ENCODE measurements at places on chromosomes 5 and 9.

GRCh38 chr5:9562141-9562540 lies 16.3 kb upstream of the SEMA5A start:
- no peak for DNase-seq

DNA sequence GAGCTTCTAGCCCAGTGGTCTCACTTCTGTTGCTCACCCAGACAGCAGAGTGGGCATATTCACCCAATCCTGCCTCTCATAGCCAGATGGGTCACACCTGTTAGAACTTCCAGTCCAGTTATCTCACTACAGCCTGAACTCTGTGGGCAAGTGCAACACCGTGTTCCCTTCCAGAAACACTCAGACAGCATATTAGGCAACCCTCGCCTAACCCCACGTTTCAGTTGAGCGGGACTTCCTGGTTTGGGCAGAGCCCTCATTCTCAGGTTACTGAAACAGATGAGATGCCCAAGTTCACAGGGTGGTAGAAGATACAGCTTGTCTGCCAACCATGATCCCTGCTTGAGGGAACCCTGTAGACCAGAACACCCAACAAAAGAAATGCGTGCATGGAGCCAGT lies 538.2 kb downstream of the CYLC2 start:
- DNase-seq: no peak

DNA sequence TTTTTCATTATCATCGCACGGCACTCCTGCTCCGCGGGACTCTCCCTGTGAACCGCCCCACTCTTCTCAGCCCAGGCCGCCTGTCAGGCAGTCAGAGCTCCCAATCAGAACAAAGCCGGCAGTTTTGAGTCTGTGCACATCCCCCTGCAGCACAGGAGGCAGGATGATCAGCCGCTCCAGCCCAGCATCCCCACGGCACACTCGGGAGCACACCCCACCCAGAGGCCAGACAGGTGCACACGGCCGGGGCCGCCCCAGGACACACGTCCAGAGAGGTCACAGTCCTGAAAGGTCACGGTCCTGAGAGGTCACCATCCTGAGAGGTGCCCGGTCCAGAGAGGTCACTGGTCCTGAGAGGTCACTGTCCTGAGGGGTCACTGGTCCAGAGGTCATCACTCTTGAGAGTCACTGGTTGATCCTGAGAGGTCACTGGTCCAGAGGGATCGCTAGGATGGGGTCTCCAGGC lies 8.4 kb downstream of the TPPP start:
- DNase-seq: no peak

GRCh38 chr9:91746904-91747303 lies 203.1 kb downstream of the ROR2 start:
- no peak for DNase-seq

- DNase-seq: peak; percentile 24
Measured at GRCh38 chr5:7094626-7095025, 301.3 kb upstream of the ADCY2 start.

DNA sequence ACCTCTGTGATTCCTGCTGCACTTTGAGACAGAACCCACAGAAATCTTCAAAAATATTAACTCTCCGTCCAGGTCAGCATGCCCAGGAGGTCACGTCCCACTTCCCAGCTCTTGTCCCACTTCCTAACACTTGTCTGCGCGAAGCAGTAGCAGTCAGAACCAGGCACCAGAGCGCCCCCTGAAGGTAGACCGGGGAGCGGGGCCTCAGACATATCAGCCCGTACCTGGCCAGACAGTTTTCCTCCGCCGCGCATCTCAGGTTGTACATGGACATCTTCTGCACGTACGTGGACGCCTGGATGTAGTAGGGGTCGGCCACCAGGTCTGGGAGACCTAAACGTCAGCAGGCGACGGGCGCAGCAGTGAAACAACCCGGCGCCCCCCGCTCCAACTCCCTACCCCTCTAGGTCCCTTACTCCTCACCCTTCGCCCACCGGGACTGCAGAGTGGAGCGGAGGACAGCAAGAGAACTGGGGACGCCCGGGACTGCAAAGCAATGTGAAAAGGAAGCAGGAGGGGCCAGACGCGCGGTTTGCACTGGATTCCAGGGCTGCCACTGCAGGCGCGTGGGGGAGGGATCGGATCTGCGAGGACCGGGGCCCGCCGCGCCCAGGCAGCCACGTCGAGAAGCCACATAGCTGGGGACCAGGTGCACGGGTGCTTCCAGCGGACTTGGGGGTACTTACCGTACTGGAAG lies 1.2 kb downstream of the LOX start:
- DNase-seq: no peak

DNA sequence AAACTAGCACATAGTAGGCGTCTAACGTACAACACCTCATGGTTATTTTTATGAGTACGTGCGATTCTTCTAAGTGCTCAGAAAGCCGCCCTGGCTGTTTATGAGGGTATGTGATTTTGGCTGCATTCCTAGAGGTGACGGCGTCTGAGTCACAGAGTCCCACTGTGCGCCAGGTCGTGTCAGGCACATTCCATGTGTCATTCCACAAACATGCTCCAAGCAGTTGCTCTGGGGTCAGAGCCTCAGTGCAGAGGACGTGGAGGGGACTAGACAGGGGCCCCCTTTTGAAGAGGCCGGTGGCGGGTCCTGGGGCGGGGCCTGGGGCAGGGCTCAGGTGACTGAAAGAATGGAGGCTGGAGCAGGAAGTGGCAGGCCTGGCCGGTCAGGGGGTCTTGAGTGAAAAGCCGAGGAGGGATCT lies 51.9 kb downstream of the NEK6 start:
- DNase-seq: no peak

GRCh38 chr5:44388321-44389089 lies 715 bp downstream of the FGF10 start:
- DNase-seq: no peak

DNA sequence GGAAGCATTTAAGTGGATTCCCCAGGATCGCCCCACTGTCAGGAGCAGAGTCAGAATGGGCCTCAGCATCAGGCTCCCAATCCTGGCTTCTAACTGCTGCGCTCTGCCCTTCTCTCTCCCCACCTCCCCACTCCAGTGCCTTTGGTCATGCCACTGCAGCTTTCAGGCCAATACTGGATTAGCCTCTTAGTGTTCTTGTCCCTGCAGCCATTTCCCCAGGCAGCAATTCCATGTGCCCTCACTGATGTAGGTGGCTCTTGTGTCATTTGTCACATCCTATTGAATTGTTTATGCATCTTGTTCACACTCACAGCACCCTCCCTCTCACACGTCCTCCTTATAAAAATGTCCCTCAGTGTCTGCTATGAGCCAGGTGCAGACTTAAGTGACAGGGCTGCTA lies 544.2 kb upstream of the DAP start:
- DNase-seq: no peak

DNA sequence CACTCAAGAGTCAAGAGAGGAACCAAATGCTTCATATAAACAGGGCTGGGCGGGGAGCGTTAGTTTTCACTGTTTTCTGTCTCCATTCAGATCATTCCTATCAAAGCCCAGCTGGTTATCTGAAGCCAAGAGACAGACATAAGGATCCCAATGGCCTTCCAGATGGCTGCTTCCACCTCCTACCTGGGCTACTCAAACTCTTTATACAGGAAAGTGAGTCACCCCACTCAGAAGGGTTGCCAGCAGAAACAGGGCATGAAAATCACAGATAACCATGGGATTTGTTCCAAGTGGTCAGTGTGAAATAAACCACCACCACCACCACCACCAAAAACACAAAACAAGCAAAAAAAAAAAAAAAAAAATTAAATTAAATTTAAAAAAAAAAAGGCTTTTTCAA lies 5.5 kb downstream of the PRSS3 start:
- no peak for DNase-seq

DNA sequence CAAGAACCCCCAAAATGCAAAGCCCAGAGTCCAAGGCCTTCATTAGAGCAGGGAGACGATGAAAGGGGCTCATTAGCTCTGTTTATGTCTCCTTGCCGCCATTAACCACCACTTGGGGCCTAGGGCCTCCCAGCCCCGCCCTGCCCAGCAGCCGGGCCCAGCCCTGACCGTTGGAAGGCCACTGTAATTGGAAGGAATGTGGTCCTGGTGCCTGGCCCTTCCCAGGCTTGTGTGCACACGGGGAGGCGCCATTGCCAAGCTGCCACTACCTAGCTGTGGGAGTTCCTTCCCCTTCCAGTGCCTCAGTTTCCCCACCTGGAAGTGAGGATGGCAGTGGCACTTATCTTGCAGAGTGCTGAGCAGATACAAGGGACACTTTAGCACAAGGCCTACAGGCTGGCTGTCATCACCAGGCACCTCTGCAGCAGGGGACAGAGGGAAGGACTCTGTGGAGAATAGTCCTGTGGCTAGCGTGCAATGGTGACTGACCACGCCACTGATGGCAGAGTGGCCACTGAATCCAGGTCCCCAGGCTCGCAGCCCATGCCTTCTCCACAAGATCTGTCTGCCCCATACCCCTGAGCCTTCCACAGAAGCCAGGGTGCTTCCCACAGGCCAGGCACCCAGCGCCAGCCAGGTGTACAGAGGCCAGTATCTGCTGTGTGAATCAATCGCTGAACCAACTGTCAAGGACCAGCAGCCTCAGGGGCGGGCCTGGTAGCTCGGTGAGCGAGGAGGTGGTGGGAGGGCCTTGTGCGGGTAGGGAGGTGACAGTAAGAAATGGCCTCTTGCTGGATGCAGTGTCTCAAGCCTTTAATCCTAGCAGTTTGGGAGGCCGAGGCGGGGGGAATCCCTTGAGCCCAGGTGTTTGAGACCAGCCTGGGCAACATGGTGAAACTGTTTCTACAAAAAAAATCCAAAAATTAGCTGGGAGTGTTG lies 20.8 kb downstream of the GBGT1 start:
- no peak for DNase-seq

- DNase-seq: no peak
Measured at GRCh38 chr5:177370488-177371119, 12.9 kb downstream of the RGS14 start.

DNA sequence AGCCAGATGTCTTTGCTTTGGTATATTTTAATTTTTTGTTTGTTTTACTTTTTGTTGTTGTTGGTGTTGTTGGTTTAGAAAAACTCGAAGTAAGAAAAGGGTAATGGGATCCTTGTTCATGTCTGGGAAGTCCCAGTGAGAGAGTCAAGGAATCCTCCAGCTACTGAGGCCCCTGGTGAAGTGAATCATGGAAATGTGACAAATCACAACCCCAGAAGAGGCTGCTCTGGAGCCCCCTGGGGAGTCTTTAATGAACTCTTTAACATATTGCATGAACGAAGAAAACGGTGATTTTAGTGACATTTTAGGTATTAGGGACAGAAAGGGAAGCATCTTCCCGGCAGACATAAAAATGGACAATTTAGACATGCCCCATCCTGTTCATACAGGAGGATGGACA lies 41.3 kb downstream of the TMEM174 start:
- no peak for DNase-seq

- no peak for DNase-seq
Measured at GRCh38 chr5:131230406-131230805, 33.4 kb upstream of the CDC42SE2 start.

- DNase-seq: peak; percentile 24
Measured at GRCh38 chr5:141359790-141360426, at the start of gene PCDHGB2. TSS of gene PCDHGB2 (plus strand) at chr5:141359994. CDS start at chr5:141360136, 142 bp downstream.

- no peak for DNase-seq
Measured at GRCh38 chr9:117552811-117553210, 138.0 kb upstream of the ASTN2 start.

DNA sequence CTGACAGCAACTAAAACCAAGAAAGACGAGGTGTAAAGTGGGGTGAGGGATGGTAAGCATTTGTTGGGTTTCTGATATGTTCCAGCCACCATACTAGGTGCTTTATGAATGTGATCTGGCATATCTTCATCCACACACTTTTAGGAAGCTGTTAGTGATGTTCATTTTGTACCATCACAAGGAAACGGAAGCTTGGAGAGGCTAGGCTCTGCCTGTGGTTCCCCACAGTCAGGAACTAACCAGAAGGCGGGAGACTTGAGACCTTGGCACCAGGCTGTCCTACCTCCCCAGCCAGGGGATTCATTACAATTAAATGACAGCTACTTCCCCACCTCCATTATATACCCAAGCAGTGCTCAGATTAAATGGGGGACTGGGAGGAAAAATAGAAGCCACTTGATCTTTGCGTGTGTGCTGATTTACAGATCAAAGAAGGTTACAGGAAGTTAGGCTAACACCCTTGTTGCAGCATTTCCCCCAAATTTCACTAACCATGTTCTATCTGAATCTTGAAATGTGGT lies 43.0 kb downstream of the SFXN1 start:
- peak; percentile 66 for DNase-seq

DNA sequence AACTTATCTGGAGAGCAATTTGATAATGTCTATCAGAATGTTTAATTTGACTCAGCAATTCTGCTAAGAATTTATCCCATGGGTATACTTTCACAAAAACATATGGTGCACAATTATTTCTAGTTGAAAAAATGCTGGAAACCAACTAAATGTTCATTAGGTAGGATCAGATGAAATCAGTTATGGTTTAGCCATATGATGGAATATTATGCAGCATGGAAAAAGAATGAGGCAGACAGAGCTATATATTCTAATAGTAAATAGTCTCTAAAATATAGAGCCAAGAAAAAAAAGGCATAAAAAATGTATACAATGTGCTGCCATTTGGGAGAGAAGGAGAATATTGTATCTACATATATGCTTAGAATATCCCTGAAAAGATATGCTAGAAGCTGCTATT lies 3.6 kb upstream of the SPATA6L start:
- no peak for DNase-seq

GRCh38 chr5:90119531-90119971 lies 290.0 kb downstream of the CETN3 start:
- DNase-seq: no peak

- no peak for DNase-seq
Measured at GRCh38 chr5:117463881-117464570, 889.4 kb upstream of the SEMA6A start.

DNA sequence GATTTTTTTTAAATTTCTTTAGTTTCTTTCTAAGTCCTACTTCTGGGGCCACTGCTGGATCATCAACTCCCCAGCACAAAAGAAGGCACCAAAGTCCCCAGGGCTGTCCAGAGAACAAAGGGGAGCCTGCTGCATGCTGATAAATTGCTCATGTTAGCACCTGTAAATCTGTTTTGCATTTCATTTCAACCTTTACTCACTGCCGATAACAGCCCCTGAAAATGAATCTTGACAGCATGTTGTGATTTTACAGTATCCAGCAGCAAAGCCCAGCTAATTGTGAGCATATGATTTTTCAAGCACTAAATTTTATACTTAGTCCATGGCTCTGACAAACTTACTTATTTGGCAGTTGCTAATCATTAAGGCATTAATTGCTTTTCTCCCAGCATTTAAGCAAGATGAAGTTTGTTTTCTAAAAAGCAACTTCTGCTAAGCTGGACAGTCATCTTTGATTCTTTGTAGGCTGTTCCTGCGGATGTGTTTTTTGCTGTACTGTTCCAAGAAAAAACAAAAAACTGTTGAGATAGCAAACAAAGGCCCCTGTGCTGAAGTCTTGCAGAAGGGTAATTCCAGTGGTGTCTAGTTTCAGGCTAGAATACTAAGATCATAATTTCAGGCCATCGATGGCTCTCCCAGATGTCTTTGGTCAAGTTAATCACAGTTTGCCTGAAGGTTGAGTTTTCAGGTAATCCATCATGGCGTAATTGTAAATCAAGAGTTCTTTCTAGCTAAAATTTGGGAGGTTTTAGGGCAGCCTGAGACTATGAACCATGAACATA lies 73.1 kb upstream of the GAS1 start:
- DNase-seq: no peak

GRCh38 chr5:36777105-36777757 lies 99.3 kb upstream of the NIPBL start:
- no peak for DNase-seq

Data from Jurkat, Clone E6-1 (cell line).